Thoracic aorta (tissue), 2 donors: ENCODE measurements at places on chromosomes 5 and 9.

DNA sequence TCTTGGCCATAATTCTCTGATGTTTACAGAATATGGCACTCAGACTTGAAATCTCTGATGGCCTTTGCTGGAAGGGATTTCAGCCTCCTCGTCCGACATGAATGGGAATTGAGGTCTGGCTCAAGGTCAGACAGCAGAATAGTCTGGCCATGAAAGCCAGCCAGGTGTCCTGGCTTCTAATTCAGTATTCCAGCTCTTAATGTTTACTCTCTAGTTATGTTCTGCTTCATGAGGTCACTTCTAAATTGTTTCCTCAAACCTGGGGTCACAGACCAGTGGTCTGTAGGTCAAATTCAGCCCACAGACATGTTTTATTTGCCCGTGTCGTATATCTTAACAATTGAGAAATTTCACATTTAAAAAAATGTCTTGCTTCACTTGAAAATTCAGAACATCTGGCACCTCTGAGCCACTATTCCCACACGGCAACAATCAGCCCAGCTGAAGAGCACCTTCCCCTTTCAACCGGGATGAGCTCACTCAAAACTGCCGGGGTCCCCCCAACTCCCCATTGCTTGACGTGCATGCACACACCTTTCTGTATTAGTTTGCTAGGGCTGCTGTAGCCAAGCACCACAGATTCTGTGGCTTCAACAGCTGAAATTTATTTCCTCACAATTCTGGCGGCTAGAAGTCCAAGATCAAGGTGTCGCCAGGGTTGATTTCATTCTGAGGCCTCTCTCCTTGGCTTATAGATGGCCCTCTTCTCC, 243.5 kb downstream of the ENC1 start:
- DNase-seq: no peak

DNA sequence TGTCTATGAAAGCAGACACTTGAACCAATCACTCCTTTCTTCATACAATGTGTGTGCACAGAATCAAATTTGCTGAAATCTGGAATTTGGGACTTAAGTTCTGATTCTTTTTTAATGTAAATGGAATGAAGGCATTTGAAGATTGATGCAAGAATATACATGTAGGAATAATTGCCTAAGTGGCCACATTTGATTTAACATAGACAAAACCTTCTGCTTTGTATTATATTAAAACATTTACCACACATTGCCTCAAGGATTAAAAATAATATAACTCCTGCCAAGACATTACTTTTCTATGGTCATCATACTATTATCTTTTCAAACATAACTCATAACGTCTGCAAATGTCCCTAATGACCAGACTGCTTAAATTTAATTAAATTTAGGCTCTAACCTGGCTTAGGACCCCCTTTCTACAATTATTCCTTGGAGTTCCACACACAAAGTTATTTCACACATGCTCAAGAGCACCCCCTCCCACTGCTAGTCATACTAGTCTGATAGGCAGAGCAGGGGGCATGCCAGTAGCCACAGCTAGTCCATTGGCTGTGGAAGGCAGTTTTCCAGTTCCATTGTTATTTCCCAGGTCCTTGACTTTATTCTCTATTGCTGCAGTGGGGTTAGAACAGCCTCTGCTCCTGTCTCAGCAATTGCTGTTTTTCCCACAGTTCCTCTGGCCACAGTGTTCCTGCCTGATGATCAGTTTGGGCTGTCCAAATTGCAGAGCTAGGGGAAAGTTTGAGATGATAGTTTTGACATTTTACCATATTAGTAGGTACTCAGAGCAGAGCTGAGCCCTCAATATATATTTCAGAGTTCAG, 360.6 kb upstream of the GRAMD2B start:
- no peak for DNase-seq

- no peak for DNase-seq
Observed at GRCh38 chr5:10797261-10797660, 36.2 kb upstream of the DAP start.

GRCh38 chr5:29795096-29795652, 1398.3 kb upstream of the CDH6 start:
- no peak for DNase-seq

DNA sequence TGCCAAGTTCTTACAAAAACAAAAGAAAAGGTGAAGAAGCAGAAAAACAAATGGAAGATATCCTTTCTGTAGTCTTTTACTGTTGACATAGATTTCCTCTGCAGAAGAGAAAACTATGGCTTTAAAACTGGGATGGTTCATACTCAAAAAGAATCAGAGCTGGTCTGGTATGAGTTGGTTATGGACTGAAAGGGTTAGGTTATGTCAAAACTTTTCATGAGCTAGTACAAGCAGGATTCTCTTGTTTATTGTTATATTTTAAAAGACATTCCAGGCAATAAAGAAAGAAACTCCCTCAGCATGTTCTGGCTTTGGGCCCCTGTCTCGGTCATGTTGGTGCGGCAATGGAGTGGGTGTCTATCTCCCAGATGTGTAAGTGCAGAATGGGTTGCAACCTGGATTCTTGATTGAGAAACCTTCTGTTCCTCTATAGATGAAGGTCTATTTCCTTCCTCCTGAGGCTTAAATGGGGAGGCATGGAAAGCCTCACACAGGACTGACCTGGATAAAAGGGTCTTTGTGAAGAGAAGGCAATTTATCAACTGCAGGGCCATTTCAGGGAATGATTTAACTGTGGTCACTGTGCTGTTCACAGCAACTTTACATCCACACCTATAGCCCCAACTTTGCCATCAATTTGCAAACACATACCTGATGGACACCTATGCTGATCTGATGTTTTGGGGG, 209.6 kb upstream of the TNC start:
- no peak for DNase-seq

DNA sequence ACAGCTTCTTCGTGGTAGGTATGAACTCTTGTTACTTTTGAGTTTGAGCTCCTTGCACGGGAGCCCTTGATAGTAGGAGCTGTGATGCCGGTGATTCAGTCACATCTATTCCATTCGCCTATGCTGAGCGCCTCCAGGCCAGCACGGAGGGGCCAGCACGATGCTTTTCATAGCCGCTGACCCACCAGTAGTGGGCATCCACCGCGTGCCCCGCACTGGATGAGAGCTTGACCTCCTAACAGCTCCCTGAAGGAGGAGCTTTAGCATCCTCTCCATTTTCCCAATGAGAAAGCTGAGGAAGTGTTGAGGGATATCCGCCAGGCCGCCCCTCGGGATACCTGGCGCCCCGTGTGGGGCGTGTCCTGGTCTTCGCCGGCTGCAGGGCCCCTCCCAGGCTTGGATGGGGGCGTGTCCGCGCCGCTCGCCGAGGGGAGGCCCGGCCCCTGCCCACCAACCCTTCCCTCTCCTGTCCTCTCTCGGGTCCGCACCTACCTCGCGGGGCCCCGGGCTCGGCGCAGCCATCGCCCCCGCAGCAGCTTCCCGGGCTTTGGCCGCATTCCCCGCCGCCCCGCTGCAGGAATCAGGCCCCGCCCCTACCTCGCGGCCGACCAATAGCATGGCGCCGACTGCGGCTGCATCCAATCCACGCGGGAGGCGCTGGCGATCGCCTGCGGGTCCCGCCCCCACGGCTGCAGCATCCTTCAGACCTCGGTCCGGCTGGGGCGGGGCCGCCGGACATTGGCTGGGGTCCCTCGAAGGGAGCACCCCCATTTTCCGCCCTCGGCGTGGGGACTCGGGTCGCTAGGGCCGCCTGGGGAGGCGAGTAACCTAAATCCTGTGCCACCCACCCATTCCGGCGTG, at the start of gene PIP5KL1:
Gene PIP5KL1, minus strand, starts transcription at position 547 of the 861 bp plus-strand sequence. Its CDS starts 25 bp downstream, at position 522.
- DNase-seq: no peak

DNA sequence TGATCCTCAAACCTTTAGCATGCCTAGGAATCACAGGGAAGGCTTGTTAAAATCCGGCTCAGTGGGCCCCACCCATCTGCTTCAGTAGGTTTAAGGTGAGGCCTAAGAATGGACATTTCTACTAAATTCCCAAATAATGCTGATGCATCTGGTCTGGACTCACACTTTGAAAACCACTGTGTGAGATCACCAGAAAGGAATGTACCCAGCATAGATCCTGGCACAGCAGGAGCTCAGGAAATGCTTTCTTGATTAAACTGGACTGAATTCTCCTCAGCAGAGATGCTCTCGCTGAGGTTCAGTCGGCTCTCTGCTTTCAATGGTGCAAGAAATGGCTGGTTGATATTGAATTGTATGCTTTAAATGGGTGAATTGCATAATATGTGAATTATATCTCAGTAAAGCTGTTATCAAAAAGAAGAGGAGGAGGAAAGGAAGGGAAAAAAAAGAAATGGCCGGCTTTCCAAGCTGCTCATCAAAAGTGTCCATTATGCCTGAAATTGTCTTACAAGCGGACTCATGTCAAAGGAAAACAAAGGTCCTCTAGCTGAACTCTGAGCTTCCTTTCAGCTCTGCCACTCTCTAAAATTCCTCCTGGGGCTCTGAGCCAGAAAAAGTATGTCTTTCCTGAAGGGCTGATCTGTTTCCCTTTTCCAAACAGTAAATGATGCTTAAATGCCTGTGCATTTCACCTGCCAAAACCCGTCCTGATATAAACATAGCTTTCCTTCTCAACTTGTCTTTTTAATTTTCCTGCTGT, 77.6 kb upstream of the SAP30L start:
- no peak for DNase-seq

- DNase-seq: no peak
Observed at GRCh38 chr9:71740199-71740598, 28.1 kb downstream of the CEMIP2 start.

- DNase-seq: no peak
Observed at GRCh38 chr5:172251419-172251818, 32.1 kb downstream of the UBTD2 start.
